Myocyte (in vitro differentiated cells): ENCODE measurements at places on chromosomes 3 and 15.
A peak's percentile ranks its signal among the peaks of the same experiment; 100 is the strongest.

- DNase-seq: no peak
These were observed 185.1 kb upstream of the GALNT15 start for GRCh38 chr3:15989419-15989818.

- no peak for DNase-seq
These were observed 99.7 kb upstream of the AGBL1 start for GRCh38 chr15:85979929-85980328.

GRCh38 chr3:79203144-79203519, 564.7 kb downstream of the ROBO1 start:
- peak; percentile 1 for DNase-seq

GRCh38 chr3:23319366-23320312, 116.5 kb downstream of the UBE2E2 start:
- no peak for DNase-seq

DNA sequence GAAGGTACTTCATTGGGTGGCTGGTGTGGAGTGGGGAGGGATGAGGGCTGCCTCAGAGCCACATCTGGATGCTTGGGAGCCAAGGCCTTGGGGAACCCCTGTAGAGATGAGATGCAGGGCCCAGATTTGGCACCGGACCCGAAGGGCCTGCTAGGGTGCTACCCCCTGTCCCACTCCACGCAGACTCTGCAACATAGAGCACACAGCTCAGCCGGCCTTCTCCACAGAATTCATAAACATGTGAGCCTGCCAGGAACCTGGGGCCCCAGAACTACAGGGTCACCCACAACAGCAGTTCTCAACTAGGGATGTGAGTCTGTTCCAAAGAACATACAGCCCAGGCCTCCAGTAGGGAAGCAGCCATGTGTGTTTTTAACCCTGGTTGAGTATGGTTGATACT, 62.8 kb downstream of the LRIG1 start:
- DNase-seq: no peak

DNA sequence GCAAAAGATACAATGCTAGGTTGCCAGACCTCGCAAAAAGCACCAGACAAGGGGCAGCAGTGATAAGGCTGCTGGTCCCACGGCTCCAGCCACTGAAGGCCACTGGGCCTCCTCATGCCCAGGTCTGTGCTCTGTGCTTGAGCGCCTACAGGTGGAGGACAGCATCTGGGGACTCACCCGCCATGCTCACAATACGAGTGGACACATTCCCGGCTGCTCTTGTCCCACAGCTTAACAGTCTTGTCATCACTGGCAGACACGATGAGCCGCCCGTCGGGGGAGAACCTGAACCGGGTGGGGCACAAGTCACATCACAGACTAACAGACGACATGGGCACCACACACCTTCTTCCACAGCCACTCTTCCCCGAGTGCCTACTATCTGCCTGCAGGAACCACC, 7.4 kb downstream of the POC1A start:
- no peak for DNase-seq

DNA sequence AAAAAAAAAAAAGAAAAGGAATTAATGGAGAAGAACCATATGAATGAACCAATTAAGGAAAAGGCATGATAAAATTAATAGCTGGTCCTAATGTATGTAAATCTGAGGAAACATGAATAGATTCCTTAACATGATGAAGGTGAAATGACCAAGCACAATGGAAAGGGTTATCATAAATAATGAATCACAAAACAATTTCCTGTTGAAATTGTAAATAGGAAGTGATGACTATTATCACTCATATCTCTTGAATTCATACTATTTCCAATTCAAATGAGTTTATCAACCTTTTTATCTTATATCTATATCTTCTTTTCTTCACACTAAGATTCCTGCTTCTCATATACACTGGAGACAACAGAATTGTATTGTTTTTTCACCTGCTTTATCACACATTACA, 32.0 kb downstream of the AADACL2 start:
- DNase-seq: no peak

GRCh38 chr3:185900228-185900627, 37.6 kb downstream of the TRA2B start:
- DNase-seq: peak; percentile 83

DNA sequence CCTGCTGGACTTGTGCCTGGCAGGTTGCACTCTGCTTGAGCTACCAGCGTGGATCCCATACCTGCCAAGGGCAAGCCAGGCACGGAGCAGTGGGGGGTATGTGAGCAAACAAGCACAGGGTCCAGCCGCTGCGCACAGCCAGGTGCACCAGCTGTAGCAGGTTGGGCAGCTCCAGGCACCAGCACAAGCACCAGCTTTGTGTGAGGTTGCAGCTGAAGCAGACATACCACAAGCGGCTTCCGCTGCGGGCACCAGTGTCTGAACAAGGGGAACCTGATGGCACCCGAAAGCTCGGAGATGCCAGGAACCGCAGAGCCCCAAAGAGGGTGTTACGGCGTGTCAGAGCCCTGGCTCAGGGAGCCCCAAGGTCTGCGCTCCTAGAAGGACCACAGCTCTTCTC, 472.7 kb upstream of the ARL6 start:
- no peak for DNase-seq
